ENCODE measurements at places on chromosomes 12 and 14. TPM values are rescaled to one million over a fixed set of nuclear protein-coding genes. Genes with fewer than 3 reads are reported as not detected.

DNA sequence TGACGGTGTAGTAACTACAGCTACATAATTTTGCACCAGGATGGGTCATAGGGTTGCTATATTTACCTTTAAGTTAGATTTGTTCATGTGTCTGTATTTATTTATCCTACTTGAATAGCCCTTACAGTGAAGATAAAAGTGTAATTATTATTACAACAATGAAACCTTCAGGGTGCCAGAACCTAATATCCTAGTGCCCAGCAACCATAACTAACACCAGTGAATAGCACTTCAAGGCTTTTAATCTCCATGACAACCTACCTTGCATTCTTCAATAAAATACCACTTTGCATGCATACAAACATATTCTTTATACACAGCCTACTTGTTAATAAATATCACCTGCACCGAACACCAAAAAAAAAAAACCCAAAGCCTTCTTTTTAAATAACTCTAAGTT, 58.7 kb upstream of the G2E3 start:
- H3K27me3 ChIP-seq, result no peaks in the 10 kb centered on the region
- no peak overlapping the region for H3K27ac ChIP-seq
- H3K4me3 ChIP-seq, result no peak overlapping the region
- H3K4me1 ChIP-seq, result no peaks in the 10 kb centered on the region
- no peaks in the 10 kb centered on the region for H3K36me3 ChIP-seq

DNA sequence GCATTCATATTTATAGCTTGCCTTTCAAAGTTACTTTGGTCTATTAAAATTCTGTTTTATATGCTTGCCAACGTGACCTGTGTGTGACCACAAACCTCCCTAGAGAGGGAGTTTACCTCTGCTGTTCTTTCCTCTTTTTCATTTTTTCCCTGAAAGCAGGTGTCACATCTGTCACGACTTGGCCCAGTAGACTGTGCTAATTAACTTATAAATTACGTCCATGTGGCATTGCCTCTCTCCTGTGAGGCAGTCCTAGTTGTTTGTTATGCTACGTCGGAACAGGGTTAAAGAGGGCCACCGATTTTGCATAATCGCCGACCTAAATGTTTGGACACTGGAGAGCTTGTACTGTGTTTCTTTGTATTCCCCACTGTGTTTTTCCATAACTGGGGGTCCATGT, 343.9 kb upstream of the FLRT2 start:
- H3K27ac ChIP-seq, result no peak overlapping the region
- no peak overlapping the region for H3K4me3 ChIP-seq

DEGS2 gene
- 7.6 TPM for total RNA-seq

HHIPL1 gene
- total RNA-seq, result 1.4 TPM

DNA sequence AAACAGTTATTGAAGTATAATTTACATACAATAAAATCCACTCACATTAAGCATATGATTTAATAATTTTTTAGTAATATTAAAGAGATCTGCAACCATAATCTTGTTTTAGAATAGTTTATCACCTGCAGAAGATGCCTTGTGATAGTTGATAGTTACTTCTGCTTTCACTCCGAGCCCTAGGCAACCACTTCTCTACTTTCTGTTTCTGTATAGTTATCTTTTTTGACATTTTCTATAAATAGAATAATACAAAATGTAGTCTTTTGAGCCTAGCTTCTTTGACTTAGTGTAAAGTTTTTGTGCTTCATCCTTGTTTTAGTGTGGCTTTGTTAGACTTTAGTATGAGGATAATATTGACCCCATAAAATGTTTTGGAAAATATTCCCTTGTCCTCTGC, 111.0 kb downstream of the MNAT1 start:
- DNase-seq, result no peak
- no peak overlapping the region for H3K4me3 ChIP-seq
- no peaks in the 10 kb centered on the region for H3K27me3 ChIP-seq
- no peaks in the 10 kb centered on the region for H3K4me1 ChIP-seq

DNA sequence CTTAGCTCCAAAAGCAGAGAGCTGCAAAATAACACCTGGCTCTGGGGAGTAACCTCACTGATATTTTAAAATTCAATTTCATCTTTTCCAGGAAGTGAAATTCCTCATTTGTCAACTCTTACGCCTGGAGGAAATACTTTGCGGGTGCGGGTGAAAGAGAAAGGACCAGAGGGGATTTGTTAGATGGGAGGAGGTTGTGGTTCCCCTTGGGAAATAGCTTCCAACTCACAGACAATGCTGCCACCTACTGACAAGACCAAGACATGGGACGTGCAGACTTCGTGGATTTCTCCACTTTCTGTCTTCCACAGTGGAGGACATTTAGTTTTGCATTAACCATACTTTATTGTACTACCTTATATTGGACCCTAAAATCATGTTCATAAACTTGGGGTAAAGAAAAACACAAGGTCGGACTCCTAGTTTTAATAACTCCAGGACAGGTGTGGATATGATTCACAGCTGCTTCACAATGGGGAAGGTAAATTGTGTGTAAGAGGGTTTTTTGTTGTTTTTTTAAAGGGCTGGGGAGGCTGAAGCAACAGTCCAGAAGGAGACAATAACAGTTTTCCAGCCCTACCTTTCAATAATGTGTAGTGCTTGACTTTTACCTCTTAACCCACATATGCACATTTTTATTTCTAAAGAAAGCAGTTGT, 10.8 kb downstream of the FBXL14 start:
- H3K4me1 ChIP-seq, result peaks cover 30% of the 10 kb centered on the region
- no peak for DNase-seq

ASCL1 gene
- total RNA-seq, result 7.5 TPM

GRCh38 chr14:74302152-74302628, 544 bp downstream of the ABCD4 start:
- peak overlapping the region; percentile 96 for H3K4me3 ChIP-seq
- no peaks in the 10 kb centered on the region for H3K36me3 ChIP-seq
- no peaks in the 10 kb centered on the region for H3K27me3 ChIP-seq

GRCh38 chr14:59186306-59186705, 2.2 kb upstream of the DAAM1 start:
- H3K4me1 ChIP-seq, result peaks cover 21% of the 10 kb centered on the region
- no peak for DNase-seq
- no peak overlapping the region for H3K27ac ChIP-seq
- peaks cover 8% of the 10 kb centered on the region for H3K27me3 ChIP-seq
- H3K36me3 ChIP-seq, result no peaks in the 10 kb centered on the region

GRCh38 chr12:109566424-109566823, 6.9 kb downstream of the MMAB start:
- no peaks in the 10 kb centered on the region for H3K4me1 ChIP-seq
- peaks cover 10% of the 10 kb centered on the region for H3K36me3 ChIP-seq
- no peak overlapping the region for H3K27ac ChIP-seq
- no peak overlapping the region for H3K4me3 ChIP-seq
- no peak for DNase-seq

GRCh38 chr12:69405566-69405865, 46.0 kb downstream of the YEATS4 start:
- no peak for DNase-seq
- peaks cover 5% of the 10 kb centered on the region for H3K36me3 ChIP-seq
- no peak overlapping the region for H3K27ac ChIP-seq
- H3K4me3 ChIP-seq, result no peak overlapping the region
- H3K27me3 ChIP-seq, result no peaks in the 10 kb centered on the region

DNA sequence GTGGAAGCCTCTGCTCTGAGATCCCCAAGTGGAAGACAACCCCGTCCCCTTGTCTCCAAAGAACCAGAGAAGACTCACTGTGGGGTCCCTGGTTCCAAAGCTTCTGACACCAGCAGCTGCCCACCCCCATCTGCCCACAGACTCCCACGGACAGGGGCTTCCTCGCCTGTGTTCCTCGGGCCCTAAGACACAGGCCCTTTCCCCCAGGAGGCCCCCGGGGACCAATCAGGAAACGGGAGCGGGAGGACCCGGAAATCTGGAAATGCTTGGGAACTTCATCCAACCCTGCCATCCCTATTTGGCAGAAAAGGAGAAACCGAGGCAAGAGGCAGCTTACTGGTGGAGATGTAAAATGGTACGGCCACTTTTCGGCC, 113.1 kb downstream of the NCOR2 start:
- no peak overlapping the region for H3K4me3 ChIP-seq
- peaks cover 8% of the 10 kb centered on the region for H3K36me3 ChIP-seq
- H3K27me3 ChIP-seq, result no peaks in the 10 kb centered on the region
- H3K4me1 ChIP-seq, result peaks cover 20% of the 10 kb centered on the region
- no peak overlapping the region for H3K27ac ChIP-seq

P2RX2 gene
- total RNA-seq, result 2.8 TPM

DIP2B gene
- 28.6 TPM for total RNA-seq

Measured in type B pancreatic cell (in vitro differentiated cells).